ENCODE measurements at places on chromosomes 5 and 9.

- no peak for DNase-seq
These were observed 80.0 kb downstream of the OXCT1 start for GRCh38 chr5:41790038-41790776.

DNA sequence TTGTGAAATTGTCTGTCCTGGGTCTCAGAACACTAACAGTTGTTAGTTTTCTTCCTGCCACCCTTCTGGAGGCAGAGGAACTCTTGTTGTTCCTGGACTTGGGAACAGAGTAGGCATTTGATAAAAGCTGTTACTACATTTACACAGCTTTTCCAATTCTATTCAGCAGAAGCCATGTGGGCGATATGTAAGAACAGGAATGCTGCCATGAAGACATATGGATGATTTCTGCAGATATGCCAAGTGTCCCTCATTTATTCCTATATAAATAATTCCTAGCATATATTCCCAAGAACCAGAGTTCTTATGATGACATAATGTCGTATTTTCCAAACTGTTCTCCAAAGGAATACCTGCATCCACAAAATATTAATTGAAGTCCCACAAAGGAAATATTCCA lies 135.9 kb upstream of the DAB2 start:
- no peak for DNase-seq

DNA sequence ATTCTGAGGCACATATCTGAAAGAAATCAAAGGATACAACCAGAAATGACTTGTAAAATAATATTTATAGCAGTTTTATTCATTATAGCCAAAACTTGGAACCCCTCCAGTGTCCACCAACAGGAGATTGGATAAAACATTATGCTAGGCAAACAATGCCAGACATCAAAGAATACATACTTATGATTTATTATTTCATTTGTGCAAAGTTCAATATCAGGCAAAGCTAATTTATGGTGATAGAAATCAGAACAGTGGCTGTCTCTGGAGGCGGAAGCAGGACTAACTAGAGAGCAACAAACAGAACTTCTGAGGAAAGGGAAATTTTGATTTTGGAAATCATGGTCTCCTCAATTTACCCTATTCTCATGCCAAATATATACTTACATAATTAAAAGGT lies 193.1 kb downstream of the ICE1 start:
- DNase-seq, result no peak

- DNase-seq, result no peak
These were observed 39.0 kb downstream of the RGS3 start for GRCh38 chr9:113502427-113503034.

GRCh38 chr9:103819936-103820335 lies 274.2 kb upstream of the SMC2 start:
- DNase-seq, result no peak

- no peak for DNase-seq
These were observed 62.9 kb upstream of the DMRTA1 start for GRCh38 chr9:22383718-22384117.

DNA sequence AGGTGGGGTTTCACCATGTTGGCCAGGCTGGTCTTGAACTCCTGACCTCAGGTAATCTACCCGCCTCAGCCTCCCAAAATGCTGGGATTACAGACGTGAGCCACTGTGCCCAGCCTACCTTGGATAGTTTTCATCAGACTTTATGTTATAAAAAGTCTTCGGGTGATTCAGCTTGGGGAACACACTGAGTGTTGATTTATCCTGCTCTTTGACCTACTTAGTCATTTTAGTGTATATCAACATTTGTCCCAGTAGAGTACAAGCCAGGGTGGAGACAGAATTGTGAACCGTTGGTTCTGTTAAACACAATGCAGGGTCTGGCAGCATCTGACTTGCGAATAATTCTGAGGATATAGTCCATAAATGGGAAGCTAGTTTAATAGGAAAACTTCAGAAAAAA lies 39.7 kb downstream of the NFX1 start:
- no peak for DNase-seq

DNA sequence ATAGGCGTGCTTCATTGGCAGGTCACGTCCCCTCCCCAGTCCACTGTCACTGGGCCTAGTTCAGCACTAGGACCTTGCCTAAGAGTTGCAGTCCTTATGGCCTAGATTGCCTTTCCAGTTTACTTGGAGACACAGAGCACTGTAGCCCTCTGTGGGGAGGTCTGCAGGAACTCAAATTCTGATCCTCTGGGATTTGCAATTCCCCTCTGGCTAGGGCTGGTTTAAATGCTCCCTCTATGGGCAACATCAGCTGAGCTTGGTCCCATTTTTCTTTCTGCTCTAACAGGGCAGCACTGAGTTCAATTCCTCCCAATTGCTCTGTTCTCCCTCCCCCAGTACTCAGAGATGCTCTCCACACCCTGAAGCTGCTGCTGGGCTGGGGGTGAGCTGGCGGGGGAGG lies 358.2 kb downstream of the HTR1A start:
- no peak for DNase-seq

DNA sequence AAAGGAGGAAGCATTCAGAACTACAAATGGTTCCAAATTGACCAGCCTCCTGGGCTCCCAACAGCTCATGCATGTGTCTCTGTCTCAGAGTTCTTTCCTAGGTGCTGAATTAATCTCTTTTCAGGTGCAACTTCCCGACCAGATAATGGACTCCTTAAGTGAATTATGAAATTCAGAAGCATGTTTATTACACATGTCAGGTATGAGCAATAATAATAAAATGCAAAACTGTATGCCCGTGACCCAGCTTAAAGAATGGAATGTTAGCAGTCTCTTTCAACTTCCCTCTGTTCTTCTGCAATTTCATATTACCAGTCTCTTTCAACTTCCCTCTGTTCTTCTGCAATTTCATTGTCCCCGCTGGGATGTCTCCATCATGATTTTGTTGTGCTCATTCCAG lies 60.4 kb downstream of the FBXL7 start:
- DNase-seq, result no peak

GRCh38 chr5:355379-355935 lies 33.9 kb downstream of the AHRR start:
- DNase-seq, result no peak

- DNase-seq, result no peak
These were observed 45.5 kb downstream of the FER start for GRCh38 chr5:108793207-108793606.

- no peak for DNase-seq
These were observed 12.3 kb downstream of the TLE4 start for GRCh38 chr9:79583952-79584654.

DNA sequence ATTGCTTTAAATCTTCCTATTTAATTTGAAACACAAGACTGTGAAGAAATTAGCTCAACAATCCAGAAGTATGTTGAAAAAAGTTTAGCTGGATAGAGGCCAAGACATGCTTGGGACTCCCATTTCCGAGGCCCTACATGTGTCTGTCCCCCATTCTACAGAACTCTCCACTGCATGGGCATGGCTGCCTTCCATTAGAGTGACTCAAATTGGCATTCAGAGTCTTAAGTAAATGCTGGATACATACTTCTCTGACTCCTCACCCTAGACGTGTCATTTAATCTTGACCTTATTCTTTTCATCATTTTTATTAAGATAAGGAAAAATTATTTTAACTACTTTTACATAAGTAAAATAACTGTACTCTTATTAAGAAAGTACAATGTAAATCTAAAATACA lies 530.4 kb upstream of the CDH9 start:
- no peak for DNase-seq

DNA sequence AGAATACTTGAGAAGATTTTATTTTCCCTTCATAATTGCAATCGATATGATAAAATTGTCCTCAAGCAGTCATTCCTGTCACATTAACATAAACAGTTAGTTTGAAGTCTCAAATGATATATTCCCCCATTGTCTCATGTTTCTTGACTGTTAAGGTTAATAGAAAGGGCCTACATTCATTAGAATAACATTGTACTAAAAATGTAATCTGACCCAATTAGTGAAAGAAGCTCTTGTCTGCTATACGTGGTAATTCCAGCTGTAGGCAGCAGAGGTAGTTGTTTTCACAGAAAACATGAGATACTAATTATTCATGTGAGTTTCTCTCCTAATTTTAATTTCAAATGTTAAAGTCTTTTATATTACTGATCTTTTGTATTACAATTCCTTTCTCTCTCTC lies 25.9 kb upstream of the AP3B1 start:
- no peak for DNase-seq

GRCh38 chr5:76269932-76270610 lies 133.0 kb upstream of the IQGAP2 start:
- DNase-seq, result no peak

DNA sequence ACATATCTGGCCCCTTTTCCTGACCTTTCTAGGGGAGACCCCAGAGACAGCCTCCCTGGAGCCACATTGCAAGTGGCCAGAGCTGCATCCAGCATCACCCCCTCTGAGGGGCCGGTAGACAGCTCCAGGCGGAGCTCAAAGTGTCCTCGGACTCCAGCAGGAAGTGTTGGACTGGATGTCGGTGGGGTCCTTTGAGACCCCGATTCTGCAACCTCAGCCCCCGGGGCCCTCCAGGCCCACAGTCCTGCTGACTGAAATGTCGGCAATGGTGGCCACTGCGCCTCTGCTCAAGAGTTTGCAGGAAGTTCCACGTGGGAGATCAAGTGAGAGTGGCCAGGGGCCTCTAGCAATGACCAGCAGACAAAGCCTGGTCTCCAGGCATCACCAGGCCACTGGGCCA lies 115.9 kb upstream of the FOXD4L5 start:
- DNase-seq, result no peak

DNA sequence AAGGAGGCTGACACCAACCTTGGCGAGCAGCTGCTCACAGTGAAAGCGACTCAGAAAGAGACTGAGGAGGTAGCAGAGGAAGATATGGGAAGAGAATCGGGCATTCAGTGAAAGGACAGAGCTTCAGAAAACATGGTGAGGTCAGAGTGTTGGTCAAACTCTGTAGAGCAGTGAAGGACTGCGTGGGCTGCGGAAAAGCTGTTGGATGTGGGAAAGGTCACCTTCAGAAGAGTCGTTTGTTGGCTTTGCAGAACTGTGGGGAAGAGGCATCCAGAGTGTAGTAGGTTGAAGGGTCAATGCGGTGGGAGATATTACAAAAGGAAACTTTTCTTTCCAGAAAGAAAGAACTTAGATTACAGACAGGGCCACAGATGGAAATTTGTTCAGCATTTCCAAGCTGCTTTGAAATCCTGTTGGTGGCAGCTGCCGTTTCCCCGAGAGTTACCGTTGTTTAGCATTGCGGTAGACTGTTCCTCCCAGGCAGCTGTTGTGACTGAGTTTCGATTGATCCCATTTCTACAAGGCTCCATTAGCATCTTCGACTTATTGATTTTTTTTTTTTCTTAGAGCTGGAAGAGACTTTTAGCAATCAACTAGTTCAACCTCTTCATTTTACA lies 58.3 kb upstream of the AFAP1L1 start:
- no peak for DNase-seq

GRCh38 chr9:136138566-136138965 lies 19.9 kb upstream of the TMEM250 start:
- no peak for DNase-seq

DNA sequence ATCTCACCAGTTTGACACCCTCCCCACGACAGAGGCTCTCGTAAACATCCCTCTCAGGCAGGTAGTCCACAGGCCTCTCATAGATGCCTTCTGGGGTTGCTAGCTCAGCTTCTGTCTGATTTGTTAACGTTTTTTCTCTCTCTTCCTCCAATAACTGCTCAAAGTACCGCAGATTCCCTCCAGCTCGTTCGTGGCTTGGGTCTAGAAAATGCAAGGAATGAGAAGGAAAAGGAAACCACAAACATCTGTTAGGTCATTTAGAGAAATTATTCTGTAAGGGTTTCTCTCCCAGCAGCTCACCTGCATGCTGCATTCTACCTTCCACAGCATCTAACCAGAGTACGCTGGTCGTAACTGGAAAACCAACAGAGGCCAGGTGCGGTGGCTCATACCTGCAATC lies 18.5 kb downstream of the P4HA2 start:
- DNase-seq, result no peak

GRCh38 chr5:78738104-78738503 lies 89.5 kb upstream of the LHFPL2 start:
- no peak for DNase-seq

- DNase-seq, result no peak
These were observed 92.5 kb downstream of the OLFM1 start for GRCh38 chr9:135179976-135180375.
